ENCODE measurements at places on chromosomes 13 and 19.

DNA sequence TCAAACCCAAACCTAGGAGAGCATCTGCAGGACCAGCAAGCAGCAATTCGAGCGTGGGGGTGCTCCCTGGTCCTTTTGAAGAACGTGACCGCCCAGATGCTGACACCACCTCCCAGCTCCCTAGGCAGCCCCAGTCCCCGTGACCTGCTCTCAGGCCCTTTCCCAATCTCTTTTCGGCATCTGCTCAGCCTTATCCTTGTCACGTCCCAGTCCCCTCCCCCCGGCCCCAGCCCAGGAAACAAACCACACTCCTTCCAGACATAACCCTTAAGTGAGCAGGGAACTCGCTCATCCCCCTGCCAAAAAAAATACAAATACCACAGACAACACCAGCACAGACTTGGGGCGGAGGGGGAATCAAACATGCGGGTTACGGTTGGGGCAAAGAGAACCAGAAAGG, 3.3 kb downstream of the MLLT1 start:
- DNase-seq, result no peak

GRCh38 chr19:32168606-32169005, 176.8 kb upstream of the ZNF507 start:
- DNase-seq, result no peak

GRCh38 chr19:1481893-1482360, 2.9 kb upstream of the C19orf25 start:
- no peak for DNase-seq

DNA sequence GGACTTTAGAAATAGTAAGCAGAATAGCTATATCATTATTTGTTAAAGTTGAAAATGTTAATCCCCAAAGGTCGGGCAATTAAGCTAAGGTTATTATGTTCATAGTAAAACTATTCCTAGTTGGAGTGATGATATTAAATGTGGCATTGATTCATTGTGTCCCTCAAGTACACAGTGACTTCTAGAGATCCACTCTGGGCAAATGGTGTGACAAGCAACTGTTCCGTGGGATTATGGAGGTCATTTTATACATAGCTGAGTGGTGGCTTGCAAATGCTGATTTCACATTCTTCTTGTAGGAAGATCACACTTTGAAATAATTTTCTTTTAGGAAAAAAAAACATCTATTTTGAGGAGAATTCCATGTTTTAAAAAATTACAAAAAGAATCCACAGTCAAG, 317.8 kb downstream of the ATP8A2 start:
- no peak for DNase-seq

DNA sequence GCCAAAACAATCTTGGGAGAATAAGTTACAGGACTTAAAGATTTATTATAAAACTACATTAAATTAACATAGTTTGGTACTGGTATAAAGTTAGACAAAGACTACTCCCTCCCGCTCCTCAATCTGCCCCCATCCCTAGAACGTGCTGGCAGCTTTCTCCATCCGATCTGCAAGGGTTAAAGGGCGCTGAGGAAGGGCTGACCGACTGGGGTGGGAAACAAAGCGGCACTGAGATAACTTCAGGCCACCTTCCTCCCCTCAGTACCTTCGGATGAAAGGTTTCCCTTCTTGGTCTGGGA, 790 bp upstream of the SUGT1 start:
- DNase-seq, result peak; percentile 55

DNA sequence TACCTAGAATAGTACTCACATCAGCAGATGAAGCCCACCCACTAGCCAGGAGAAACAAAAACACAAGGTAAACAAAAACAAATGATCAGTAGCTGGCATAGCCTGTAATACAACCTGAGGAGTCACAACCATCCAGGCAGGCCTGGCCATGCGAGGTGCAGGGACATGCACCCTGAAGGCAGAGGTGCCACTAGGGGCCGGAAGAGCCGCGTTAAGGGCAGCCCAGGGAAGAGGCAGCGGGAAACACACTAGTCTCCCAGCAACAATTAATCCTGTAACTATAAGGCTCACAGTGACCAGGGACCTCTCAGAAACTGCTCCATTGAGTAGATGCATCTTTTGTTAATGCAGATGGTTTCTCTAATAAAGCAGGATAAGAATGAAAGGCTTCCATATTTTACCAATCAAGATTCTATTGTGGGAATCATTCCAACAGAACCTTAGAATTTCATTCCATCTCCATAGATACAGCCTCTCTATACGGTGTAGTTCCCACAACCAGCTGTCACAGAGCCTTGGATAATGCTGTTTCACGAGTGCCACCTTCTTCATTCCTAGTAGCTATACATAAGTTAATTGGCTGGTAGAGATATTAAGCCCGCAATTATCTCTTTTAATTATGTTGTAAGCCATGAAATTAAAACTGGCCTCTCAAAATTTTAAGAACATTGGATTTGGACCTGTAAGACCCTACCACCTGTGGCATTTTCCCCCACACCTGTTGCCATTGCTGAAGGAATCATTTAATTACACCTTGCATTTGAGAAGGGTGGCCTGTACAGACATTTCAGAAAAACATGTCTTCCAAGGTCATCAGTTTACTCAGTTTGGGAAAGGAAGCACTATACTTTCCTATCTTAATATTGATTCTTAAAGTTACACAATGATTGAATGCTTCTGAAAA, 28.7 kb downstream of the ANKRD10 start:
- no peak for DNase-seq

GRCh38 chr19:6239401-6239844, 40.4 kb downstream of the MLLT1 start:
- DNase-seq, result no peak

DNA sequence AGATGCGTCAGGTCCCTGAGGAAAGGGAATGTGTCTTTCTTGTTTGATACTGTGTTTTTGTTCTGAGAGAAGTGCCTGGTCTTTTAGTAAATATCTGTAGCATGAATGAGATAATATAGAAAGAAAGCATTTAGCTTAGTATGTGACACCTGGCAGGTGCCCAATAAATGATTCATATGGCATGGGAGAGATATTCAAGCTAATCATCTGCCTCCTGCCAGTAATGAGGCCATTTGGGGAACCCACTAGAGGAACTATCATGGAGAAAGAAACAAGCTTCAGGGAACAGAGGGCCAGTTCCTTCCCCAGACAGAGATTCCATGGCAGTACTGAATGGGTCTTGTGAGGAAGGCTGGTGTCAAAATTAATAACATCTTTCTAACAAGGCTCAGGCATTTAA, 603.9 kb downstream of the DCT start:
- DNase-seq, result no peak

- DNase-seq, result no peak
These were observed 5.0 kb downstream of the KLK4 start for GRCh38 chr19:50906217-50906616.

DNA sequence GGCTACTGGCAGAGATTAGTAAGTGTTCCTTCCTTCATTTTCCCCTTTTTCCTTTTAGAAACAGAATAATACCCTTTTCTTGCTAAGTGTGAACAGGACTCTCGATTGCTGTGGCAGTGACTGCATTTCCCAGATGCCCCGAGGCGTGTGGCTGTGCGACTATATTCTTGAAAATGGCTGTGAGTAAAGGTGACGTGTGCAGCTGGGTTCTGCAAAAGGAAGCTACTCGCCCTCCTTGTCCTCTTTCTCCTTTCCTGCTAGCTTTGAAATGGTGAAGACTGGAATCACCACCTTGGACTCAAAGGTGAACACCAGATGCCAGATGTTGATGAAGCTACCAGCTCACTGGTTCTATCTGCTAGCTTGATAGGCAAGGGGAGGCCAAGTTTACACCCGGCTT, 121.4 kb downstream of the MIPEP start:
- no peak for DNase-seq

DNA sequence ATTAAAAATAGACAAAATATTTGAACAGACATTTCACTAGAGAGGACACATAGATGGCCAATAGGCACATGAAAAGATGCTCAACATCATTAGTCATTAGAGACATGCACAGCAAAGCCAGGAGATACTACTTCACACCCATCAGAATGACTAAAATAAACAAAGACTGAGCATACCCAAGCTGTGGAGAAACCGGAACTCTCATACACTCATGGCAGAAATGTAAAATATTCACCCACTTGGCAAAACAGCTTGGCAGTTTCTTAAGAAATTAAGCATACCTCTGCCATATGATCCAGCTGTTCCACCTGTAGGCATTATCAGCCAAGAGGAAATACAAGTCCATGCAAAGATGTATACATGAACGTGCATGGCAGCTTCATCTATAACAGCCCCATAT, 213.4 kb downstream of the TSHZ3 start:
- DNase-seq, result no peak

DNA sequence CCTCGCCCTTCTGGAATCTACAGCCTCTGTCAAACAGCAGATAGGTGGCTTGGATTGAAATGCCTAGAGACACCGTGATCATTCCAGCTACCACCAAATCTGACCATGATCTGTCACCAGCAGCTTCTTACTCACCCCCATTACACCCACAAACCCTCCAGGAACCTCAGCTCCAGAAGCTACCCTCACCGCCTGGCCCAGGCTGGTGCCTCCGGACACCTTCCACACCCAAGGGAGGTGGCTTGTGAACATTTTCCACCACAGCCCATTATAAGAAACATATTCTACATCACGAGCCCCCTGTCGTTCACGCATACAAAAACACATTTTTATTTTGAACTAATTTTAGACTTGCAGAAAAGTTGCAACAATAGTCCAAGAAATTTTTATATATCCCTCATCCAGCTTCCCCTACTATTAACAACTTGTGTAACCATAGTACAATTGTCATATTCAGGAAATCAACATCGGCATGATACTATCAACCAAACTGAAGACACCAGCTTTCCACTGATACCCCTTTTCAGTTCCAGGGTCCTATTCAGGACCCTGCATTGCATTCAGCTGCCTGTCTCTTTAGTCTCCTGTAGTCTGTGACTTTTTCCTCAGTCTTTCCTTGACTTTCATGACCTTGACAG, 15.4 kb upstream of the UBE2L5 start:
- no peak for DNase-seq

DNA sequence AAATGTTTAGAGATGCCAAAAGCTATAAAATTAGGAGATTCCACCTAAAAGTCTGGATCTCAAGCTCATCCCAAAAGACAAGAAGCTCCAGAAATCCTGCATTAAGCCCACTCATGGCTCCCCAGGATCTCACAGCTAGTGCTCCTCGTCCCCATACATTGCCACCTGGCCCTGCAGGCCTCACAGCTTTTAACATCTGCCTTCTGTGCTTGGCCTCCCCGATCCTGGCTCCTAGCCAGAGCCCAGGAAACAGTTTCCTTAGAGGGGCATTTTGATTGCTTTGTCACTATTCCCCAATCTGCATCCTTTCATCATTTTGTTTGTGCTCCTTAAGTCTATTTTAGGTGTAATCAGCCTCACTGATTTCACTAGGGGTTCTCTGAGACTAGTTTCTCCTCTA, 14.5 kb upstream of the DCT start:
- DNase-seq, result no peak

- no peak for DNase-seq
These were observed 102.6 kb upstream of the MYCBP2 start for GRCh38 chr13:77429320-77430142.

DNA sequence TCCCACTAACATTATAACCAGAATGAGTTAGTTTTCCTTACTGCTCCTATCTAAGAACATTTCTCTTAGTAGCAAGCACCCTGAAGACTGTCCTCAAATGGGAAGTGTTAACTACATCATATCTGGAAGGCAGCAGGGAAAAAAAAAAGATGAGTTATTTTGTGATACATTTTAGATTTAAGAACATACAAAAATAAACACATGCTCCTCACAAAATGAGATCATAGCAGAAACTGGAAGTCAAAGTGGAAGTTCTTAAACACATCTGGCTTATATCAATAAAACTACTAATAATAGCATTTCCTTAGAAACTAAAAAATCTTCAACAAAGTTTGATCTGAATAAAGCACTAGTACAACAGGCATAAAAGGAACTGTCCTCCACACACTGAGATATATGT, 70.4 kb downstream of the SLITRK6 start:
- no peak for DNase-seq

Measured in SW 1271 (cell line).